NB4 (cell line): ENCODE measurements at places on chromosomes 4 and X.

DNA sequence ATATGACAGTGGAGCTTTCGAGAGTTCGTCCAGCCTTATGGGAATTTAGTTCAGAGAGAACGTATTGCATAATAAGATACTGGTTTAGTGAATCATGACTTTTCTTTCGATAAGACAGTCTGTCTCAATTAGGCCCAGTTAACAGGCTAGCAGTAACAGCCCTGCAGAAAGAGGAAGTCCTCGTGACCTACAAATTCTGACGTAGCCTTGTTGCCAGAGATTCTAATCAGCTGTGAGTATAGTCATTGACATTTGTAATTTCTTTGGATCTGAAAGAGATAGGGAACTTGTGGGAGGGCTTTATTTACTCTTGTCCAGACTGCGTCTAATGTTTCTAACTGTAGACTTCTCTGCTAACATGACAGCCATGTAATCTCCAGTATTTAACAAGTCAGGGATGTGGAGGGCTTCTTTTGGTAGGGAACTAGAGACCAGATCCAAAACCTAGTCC is 15.8 kb downstream of the ART3 start:
- peak; percentile 95 for DNase-seq

DNA sequence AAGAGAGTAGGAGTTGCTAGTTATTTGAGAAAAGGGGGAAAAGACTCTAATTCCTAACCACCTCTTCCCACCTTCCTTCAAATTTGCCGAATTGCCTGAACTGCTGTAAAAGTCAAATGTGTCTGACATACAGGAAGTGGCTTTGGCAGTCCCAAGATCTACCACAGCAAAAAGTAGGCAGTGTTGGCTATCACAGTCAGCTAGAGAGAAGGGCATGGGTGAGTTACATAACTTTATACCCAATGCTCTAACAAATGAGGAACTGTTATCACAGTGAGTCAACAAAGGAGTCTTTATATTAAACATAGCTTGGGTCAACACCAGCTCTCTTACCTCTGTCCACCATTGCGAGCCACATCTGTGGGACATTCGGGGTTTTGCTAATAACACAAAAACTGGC is 2.4 kb upstream of the MBNL3 start:
- peak; percentile 90 for DNase-seq

DNA sequence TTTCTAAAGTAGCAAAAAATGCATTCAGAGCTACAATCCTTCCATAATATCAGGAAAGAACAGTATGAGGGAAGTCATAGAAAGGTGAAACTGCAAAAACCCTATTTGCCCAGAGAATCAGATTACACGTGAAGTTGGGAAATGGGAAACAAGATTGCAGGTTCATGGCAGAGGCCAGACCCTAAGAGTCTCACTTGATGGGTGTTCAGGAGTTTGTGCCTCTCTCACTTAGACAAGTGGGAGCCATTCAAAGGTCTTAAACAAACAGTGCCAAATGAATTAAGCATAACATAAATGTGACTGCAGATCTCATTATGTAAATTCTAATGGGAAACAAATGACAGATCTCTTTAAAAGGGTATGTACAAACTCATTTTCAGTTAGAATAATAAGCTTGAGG is 91.6 kb downstream of the ARAP2 start:
- DNase-seq, result no peak

DNA sequence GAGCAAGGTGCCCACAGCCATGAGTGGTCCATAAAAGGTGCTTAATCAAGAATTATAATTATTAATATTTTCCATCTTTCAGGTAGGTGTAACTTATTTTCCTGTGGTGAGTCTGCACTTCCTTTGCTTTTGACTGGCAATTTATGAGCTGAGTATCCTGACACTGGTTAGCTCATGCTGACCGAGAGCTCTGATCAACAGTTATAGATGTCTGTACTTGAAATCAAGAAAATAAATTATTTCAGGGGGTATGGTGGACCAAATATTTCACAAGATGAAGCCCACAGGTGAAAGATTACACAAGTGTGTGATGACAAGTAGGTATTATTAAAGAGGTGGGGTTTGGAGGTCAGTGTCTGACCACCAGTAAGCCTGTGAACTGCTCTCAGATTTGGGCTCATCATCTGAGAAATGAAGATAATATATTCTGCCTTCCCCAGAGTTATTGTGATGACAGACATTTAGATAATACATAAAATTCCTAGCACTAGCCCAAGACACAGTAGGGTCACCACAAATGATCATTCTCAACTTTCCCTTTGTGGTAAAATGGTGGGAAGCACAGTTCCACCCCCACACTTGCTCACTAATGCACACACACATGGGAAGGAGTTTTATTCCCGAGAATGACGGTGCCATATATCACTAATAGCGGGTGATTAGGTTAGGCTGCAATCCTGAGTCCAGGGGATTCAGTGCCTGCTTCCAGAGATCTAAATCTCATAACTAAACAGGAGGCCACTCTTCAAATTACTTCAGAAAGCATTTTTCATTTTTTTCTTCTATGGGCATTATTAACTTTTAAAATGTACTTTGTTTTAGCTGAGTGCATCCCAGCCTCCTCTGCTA is 34.0 kb upstream of the PACRGL start:
- no peak for DNase-seq

GRCh38 chr4:151991884-151992167 is 231.0 kb upstream of the GATB start:
- DNase-seq, result no peak

DNA sequence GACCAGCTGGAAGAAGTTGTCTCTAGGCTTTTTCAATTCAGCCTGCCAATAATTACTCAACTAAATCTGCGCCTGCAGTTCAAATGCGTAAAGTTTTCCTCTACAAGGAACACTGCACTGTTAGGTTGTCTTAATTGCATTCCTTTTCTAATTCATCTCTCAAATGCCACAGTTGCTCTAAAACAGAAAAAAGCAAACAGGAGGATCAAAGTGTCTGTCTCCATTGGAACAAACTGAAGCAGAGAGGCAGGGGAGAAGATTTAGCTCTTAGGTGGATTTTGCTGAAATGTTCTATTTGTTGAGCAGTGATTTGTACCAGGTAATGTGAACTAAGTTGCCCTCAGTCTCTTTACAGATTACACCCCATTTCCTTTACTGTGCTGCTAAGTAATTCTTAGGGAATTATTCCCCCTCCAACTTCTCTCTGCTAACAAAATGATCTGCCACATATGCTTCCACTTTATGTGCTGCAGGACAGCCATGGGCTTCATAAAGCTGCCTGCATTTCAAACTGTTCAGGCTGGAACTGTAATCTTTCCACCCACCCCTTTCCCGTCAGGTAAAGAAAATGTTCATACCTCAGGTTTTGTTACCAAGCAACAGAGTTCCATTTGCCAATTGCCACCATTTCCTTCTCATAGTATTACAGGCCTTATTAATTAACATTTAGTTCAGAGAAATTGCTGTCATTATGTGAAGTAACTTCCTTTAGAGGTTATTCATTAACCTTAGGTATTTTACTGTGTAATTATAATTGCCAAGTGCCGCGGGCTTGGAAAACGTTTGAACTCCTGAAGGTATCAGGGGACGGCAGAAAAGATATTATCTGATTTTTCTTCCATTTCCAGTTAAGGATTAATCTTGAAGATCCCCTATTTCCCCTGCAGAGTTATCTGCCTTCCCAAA is 149.3 kb downstream of the SPRY1 start:
- DNase-seq, result no peak

- peak; percentile 45 for DNase-seq
These were observed 5.0 kb upstream of the MSANTD1 start for GRCh38 chr4:3244002-3244401.

- no peak for DNase-seq
These were observed 1124.0 kb upstream of the TENM3 start for GRCh38 chr4:181119186-181119585.

- no peak for DNase-seq
These were observed 381.1 kb upstream of the MAD2L1 start for GRCh38 chr4:120447774-120448173.

DNA sequence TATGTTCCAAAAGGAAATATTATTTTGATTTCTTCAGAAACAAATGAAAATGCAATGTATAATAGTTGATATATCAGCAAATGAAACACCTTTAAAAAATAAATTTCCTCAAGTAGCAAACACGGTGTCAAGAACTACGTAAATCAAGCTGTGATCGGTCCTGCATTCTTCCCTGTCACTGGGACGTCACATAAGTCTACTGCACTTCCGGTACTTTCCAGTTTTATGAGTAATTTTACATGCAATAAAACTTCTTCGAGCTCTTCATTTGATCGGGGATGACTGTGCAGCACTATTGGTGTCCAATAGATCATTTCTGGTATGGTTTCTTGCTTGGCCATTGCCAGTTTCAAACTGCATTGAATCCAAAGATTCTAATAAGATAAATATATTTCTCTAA is 114.0 kb upstream of the VEGFC start:
- DNase-seq, result no peak

DNA sequence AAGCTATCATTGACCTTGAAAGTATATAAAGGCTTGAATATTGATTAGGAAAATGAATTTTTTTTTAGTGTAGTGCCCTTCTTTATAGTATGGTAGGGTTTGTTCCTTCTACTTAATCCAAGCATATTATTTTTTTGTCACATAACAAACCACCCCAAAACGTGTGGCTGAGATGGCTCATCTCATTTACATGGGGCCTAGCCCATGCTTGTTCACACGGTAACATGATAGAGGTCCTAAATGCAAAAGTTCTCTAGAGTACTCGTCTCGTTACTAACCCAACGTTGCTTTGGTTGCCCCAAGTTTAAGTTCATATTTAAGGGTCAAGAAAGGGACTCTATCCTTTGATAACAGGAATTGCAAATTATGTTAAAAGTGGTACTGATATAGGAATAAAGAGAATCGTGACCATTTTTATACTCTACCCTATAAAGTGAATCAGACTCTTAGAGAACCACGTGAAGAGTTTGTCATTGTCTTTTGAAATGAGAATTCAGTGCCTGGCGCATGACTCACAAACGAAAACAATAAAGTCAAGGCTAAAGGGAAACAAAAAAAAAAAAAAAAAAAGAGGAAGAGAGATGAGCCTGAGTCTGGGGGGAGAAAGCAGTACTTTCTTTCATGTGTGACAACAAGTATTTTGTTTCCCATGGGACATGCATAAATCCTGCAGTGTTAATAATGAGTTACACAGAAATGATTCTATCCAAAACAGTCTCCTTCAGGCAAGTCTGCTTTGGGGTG is 402.8 kb upstream of the NWD2 start:
- peak; percentile 70 for DNase-seq

- DNase-seq, result peak; percentile 95
These were observed 30.8 kb downstream of the RTL5 start for GRCh38 chrX:72100824-72101351.

GRCh38 chrX:13283950-13284546 is 35.8 kb downstream of the ATXN3L start:
- DNase-seq, result no peak

- DNase-seq, result no peak
These were observed 159.5 kb upstream of the FAT4 start for GRCh38 chr4:125155251-125155650.

- peak; percentile 9 for DNase-seq
These were observed 590.9 kb upstream of the GNPDA2 start for GRCh38 chr4:45317276-45317675.

GRCh38 chr4:147194114-147194513 is 248.4 kb upstream of the TTC29 start:
- DNase-seq, result no peak

GRCh38 chr4:82515705-82516104 is 46.1 kb downstream of the TMEM150C start:
- DNase-seq, result no peak

GRCh38 chr4:153988492-153989363 is 199.8 kb upstream of the SFRP2 start:
- DNase-seq, result no peak

- no peak for DNase-seq
These were observed 457 bp downstream of the TFE3 start for GRCh38 chrX:49042581-49043219.

DNA sequence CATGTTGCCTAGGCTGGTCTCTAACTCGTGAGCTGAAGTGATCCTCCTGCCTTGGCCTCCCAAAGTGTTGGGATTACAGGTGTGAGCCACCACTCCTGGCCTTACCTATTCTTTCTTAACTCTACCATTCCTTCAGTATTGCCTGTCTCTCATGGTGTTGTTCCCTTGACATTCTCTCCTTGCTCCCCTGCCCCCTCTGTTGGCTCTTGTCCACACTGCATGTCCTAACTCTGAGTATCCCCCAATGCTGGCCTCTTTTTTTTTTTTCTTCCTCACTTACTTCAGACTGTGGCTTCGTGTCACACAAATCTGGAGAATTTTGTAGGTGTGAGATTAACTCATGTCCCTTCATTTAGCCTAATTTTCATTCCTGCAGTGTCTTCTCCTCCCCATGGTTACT is 22.9 kb upstream of the FRMPD4 start:
- DNase-seq, result peak; percentile 3
